Upper lobe of right lung (tissue), 1 donor: ENCODE measurements at places on chromosomes 1 and 21. TPM values are rescaled to one million over a fixed set of nuclear protein-coding genes. Genes with fewer than 3 reads are reported as not detected.
A peak's percentile ranks its signal among the peaks of the same experiment; 100 is the strongest.

DNA sequence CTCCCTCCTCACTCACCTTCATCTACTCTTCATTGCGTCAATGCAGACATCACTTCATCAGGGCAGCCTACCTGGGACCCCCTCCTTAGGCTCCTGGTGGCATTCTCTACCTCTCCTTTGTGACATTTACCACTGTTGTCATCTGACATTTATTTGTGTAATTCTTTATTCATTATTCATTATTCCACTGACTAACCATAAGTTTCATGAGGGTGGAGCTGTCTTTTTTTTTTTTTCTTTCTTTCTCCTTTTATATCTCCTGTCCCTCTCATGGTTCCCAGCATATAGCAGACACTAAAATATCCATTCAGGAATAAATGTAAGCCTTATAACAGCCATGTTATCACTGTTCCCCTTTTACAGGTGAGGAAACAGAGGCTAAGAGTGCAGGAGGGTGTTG, 126.8 kb downstream of the KAZN start:
- H3K27ac ChIP-seq = no peak overlapping the region
- no peak overlapping the region for H3K4me3 ChIP-seq
- no peaks in the 10 kb centered on the region for H3K4me1 ChIP-seq
- H3K36me3 ChIP-seq = no peaks in the 10 kb centered on the region

GRCh38 chr1:197915260-197915861, 1.8 kb upstream of the LHX9 start:
- no peaks in the 10 kb centered on the region for H3K36me3 ChIP-seq
- DNase-seq = no peak

- DNase-seq = no peak
- H3K27me3 ChIP-seq = no peaks in the 10 kb centered on the region
- H3K4me3 ChIP-seq = peak overlapping the region; percentile 87
- peak overlapping the region; percentile 88 for H3K27ac ChIP-seq
- H3K36me3 ChIP-seq = peaks cover 4% of the 10 kb centered on the region
- H3K4me1 ChIP-seq = peaks cover 33% of the 10 kb centered on the region
These were observed 996 bp downstream of the CNIH4 start for GRCh38 chr1:224357626-224358124.

- H3K4me3 ChIP-seq = no peak overlapping the region
- no peaks in the 10 kb centered on the region for H3K36me3 ChIP-seq
- no peak overlapping the region for H3K27ac ChIP-seq
- no peaks in the 10 kb centered on the region for H3K27me3 ChIP-seq
- no peaks in the 10 kb centered on the region for H3K4me1 ChIP-seq
These were observed 211.6 kb downstream of the HHAT start for GRCh38 chr1:210540288-210540687.

- peak overlapping the region; percentile 93 for H3K4me3 ChIP-seq
- peaks cover 28% of the 10 kb centered on the region for H3K4me1 ChIP-seq
- peaks cover 51% of the 10 kb centered on the region for H3K36me3 ChIP-seq
- peak overlapping the region; percentile 99 for H3K27ac ChIP-seq
- H3K27me3 ChIP-seq = no peaks in the 10 kb centered on the region
- peak; percentile 73 for DNase-seq
These were observed 642 bp downstream of the RSRP1 start for GRCh38 chr1:25246600-25247023.

GRCh38 chr1:11594222-11594621, 60.0 kb downstream of the FBXO2 start:
- H3K4me1 ChIP-seq = peaks cover 10% of the 10 kb centered on the region
- H3K27me3 ChIP-seq = no peaks in the 10 kb centered on the region
- no peak for DNase-seq

The KDM5B gene
- 57.3 TPM for total RNA-seq
